ENCODE measurements at places on chromosomes 16 and 17. TPM values are rescaled to one million over a fixed set of nuclear protein-coding genes. Genes with fewer than 3 reads are reported as not detected.

Gene ENPP7
- not detected for total RNA-seq

Gene HYDIN
- total RNA-seq: 0.15 TPM

Gene CSH1
- total RNA-seq: not detected

- no peak for DNase-seq
Observed at GRCh38 chr17:5630434-5630833, 46.1 kb upstream of the NLRP1 start.

GRCh38 chr17:7560172-7561027 lies 1.3 kb upstream of the SENP3 start:
- DNase-seq: no peak

- DNase-seq: no peak
Observed at GRCh38 chr17:8426094-8426720, 9.5 kb upstream of the NDEL1 start.

All from H4 (cell line).